ENCODE measurements at places on chromosomes 5 and 9. TPM values are rescaled to one million over a fixed set of nuclear protein-coding genes. Genes with fewer than 3 reads are reported as not detected.

- DNase-seq = no peak
Observed at GRCh38 chr5:43150075-43150474, 29.4 kb downstream of the ZNF131 start.

C9orf153 gene
- polyA plus RNA-seq = not detected

DNA sequence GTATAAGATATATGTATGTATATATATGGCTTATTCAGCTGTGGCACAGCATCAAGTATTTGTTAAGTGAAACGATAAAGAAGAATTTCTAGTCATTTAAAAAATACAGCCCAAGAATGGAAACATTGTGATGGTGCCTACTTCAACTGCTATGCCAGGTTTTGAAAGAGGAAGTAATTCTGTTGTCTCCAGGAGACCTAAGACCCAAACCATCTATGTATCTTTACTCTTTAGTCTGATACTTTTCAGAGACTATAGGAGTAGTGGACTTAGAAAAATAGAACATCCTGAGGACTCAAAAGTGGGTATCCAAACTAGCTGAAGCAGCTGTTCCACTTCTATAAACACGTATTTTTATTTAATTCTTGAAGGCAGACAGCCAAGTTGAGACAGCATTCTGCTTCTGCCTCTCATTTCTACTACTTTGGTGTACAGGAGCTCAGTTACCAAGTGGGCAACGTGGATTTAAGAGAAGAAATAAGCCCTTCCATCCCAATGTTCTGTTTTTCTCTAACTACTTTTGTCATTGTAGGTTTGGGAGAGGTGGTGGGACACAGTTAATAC, 110.7 kb downstream of the RPS23 start:
- no peak for DNase-seq

DNA sequence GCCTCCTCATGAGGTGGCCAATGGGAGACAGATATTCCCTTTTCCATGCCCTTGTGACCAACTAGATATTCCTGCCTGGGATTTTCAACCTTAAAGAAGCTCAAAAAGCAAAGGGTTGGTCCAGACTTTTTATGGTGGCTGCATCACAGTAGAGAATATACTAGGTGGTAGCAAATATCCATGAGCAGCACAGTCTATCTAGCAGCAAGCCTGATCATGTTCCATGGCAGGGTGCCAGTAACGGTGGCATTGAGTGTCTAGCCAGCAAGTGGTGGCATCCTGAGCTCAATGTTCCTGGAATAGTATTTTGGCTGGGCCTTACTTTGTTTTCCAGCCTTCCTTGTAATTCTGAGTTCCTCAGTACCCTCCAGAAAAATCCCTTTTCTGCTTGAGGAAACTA, 25.8 kb downstream of the CDC25C start:
- peak; percentile 53 for DNase-seq

ALDH1A1 gene
- polyA plus RNA-seq = 31.9 TPM

DNA sequence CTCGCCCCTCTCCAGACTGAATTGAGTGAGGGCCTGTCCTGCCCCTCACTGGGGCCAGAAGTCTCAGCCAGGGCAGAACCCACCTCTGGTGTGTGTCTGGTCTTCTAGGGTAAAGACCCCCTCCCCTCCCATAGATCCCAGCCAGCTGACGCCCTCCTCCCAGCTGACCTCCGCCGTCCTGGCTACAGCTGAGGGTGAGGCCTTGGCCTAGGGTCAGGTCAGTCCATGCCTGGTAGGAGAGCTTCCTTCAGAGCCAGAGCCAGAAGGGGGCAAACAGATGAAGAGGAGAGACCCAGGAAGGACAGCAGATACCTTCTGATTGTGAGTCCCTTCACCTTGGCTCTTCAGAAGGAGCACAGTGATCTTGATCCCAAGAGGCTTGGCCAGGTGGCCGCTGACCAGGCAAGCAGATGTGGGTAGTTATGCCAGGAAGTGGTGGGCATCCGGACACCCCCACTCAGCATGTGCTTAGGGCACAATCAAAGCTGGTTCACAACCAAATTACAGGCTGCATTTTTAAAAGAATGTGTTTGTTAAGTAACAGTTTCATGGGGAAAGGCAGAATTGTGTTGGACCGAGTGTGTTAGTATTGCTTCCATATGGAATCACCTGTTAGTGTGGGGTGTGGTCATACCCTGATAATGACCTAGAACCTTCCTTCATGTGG, 29.9 kb downstream of the JADE2 start:
- no peak for DNase-seq

GRCh38 chr5:72347801-72348308, 27.7 kb downstream of the PTCD2 start:
- DNase-seq = no peak

- no peak for DNase-seq
Observed at GRCh38 chr5:176798086-176798876, 12.1 kb upstream of the UNC5A start.

LCN1 gene
- polyA plus RNA-seq = not detected
